ENCODE measurements at places on chromosomes 5 and 9.

GRCh38 chr9:133141833-133142595, 21.0 kb upstream of the RALGDS start:
- DNase-seq, result no peak

GRCh38 chr9:94705162-94705702, 21.3 kb upstream of the AOPEP start:
- DNase-seq, result no peak

DNA sequence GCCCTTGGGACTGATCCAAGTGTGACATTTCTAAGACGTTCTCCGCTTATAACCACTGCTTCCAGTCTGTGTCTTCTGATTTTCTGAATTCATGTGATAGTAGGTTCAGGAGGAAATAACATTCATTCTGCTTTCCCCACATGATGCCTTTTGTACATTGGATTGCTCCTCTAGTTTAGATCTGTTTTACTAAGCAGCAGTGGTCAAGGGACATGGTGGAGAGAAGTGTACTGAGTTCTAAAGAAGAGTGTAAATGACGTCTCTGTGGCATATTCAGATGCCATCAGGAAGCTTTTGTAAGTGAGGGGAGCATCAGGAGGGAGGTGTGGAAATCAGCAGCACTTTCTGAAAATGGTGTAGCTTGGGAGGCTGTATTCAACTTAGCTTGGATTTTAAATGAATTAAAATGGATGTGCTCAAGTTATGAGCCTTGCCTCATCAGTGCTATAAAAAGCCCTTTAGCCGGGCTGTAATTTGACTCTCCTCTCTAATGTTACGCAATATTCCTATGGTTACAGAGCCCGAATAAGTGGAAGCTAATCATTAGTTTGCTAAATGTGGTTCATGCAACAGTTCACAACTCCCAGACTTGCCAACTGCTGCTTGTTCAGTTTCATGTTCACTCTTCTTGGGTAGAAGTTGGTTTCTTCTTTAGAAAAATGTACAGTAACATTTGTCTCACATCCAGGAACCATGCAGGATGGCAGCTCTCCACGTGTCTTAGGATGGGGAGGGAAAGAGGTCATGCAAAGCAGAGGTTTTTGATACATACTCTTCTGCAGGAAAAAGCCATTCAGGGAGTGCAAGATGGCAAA, 281.3 kb downstream of the ARHGAP26 start:
- peak; percentile 80 for DNase-seq

DNA sequence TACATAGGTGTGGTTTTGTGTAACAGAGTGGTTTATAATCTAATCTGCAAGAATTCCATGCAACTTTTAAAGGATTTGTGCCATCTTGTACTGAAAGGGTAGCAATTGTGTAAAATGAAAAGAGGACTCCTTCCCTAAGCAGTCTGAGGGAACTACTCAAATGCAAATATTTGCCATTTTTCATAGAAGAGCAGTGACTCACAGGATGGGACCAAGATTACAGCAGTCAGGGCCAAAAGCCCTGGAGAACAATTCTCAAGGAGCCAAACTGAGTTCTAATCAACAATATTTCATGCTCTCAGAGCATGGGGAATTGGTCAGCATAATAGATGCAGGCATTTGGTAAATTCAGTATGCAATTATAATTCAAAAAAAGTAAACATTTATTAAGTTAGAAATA, 495.8 kb downstream of the CHSY3 start:
- no peak for DNase-seq

DNA sequence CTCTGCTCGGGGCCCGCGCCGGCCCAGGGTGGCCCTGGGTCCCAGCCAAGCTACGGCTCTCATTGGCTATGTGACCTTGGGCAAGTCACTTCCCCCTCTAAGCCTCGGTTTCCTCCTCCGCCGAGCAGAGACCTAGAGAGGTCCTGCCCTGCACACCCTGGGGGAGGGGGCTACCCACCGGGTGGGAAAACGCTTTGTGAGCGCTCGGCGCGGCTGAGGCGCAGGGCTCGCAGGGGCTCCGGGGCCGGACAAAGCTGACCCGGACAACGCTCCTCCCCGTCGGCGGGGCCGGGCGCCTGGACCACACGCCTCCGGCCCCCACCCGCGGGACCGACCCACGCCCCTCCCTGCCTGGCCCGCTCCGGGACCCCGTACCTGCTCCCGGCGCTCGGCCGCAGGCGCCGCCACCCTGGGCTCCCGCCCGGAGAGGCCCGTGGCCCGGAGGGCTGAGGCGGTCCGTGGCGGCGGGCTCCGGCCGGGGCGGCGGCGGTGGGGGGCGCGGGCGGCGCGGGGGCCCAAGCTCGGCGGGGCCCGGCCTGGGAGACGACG, 85.7 kb upstream of the MELK start:
- no peak for DNase-seq
